Islet precursor cell (in vitro differentiated cells): ENCODE measurements at places on chromosomes 6 and 20.

- no peak for DNase-seq
Observed at GRCh38 chr6:56327946-56328727, 80.8 kb upstream of the COL21A1 start.

DNA sequence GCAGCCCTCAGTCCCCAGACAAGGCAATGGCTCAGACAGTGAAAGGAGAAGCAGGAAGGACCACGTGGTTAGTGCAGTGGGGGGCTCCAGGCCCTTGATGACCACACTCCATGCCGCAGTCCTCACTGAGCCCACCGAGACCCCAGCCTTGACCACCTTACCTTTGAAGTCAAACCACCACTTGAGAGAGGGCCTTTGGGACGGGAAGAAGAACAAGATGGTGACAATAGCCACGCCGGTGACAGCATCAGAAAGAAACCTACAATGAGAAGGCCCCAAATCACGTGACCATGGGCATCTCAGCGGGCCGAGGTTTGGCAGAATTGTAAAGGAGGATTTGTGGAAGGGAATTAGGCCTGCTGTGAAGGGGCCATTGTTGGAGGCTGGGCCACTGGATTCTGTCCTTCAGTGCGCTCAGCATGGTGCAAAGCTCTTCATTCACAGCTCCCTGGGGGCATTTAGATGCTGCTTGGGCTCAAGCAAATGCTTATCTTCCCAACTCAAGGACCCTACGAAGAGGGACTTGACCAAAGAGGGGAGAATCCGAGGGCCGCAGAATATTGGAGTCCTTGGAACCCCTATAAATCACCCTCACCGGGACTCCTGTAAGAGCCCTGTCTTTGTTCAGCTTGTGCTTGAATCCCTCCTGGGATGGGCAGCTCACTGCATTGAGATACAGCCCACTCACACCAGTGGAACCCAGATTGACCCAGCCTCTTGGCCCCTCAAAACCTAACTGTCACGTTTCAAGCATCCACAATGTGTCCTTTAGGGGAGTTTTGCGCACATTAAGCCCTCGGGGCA lies 33.2 kb upstream of the OCSTAMP start:
- DNase-seq, result no peak

GRCh38 chr20:1567392-1568162 lies 10.1 kb upstream of the SIRPD start:
- DNase-seq, result peak; percentile 86

DNA sequence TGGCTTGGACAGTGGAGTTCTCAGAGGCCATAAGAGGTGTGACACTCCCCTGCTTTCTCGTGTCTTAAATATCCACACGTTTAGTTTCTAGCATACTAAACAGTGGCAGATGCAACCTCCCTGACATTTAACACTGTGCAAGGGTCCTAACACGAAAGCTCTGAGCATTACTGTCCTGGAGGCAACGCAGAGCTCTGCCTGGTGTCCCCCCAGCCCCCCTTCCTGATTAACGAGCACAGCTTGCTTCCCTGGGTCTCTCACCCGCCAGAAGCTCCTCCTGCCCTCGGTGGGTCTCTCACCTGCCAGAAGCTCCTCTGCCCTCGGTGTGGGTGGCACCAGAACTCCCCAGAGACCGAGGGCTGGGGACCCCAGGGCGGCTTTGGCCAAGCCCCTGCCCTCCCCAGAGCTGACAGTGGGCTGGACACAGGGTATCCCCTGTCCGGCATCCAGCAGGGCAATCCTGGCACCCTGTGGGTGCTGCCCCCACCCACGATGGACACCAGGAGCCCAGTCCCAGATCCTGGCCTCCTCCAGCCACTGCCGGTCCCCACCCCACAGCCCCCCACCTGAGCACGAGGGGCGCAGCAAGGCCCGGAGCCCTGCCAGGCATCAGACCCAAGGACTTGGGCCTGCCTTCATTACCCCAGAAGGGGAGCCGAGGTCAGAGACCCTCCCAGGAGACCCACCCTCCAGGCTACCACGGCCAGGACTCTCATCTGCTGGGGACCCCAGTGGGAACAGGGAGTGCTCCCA lies 12.4 kb upstream of the KCNQ2 start:
- DNase-seq, result no peak

DNA sequence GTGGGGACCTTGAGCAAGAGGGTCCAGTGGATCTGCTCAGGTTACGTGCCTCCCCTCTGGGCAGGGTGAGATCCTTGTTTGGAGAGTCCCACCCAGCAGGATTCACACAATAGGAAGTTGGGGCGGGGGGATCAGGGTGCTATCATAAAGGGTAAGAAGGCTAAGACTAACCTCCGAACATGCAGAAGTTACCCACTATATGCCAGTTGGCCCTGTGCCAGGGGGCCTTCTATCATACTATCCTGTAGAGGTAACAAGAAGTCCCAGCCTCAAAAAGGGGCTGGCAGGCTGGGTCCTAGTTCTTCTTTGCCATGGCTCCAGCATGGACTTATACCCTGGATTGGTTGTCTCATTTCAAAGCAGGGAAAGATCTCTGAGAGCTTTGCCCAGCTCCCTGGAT lies 94.1 kb downstream of the CDH26 start:
- peak; percentile 24 for DNase-seq

GRCh38 chr20:63153254-63154221 lies 62.4 kb downstream of the YTHDF1 start:
- DNase-seq, result no peak

DNA sequence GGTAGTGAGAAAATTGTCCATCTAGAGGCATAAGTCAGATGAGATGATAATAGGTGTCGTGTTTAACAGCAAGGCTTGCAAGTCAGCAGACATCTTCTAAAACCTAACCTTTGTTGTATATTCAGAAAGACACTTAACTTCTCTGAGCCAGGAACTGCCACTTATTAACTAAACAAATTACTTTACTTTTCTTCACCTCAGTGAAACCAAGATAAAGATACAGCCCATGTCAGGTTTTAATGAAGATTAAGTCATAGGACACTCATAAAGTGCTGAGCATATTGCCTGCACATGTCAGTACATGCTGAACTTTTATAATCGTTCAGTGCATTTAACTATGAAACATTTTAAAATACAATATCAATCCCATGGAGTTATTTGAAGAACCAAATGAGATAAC lies 286.8 kb downstream of the NKAIN2 start:
- no peak for DNase-seq

DNA sequence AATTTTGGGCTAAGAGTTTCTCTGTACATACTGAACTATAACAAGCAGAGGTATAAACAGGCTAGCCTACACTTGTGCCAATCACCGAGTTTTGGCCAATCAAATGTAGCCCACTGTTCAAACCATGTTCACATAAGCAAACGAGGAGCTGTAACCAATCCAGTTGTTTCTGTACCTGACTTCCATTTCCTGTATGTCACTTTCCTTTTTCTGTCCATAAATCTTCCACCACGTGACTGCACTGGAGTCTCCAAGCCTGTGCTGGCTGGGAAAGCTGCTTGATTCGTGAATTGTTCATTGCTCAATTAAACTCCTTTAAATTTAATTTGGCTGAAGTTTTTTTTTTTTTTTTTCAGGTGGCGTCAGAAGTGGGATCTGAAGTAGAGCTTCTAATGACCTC lies 332.9 kb downstream of the RNF144B start:
- no peak for DNase-seq
